ENCODE measurements at places on chromosomes 4 and X.

DNA sequence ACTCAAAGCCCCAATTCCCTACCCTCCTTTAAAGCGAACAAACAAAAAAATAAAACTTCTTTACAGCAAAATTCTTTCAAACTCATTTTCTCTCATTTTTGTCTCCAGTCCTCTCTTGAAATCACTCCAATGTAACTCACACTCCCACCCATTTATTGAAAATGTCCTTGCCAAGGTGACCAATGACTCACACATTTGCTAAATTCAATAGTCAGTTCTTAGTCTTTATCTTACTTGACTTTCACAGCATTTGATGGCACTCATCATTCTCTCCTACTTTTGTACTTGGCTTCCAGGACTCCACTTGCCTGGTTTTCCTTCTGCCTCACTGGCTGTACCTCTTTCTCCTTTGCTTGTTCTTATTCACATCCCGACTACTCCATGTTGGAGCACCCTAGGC, 19.9 kb downstream of the CC2D2A start:
- peak; percentile 26 for DNase-seq

DNA sequence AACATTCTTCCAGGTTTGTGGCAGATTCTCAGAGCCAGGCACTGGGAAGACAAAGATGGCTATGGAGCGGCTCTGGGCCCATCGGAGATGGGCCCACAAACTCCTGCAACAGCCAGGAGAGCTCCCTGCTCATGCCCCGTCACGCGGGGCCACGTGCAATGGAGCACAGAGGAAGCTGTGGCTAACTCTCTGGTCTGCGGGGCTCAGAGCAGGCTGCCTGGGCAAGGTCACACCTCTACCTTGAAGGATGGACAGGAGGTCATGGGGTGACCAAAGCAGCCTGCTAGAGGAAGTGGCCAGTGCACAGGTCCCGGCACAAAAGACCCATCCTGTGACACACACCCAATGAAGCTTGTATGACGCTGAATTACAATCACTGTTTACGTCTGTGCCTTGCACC, 45.2 kb downstream of the C4orf50 start:
- DNase-seq = no peak

GRCh38 chr4:181951265-181951664, 291.9 kb upstream of the TENM3 start:
- no peak for DNase-seq

DNA sequence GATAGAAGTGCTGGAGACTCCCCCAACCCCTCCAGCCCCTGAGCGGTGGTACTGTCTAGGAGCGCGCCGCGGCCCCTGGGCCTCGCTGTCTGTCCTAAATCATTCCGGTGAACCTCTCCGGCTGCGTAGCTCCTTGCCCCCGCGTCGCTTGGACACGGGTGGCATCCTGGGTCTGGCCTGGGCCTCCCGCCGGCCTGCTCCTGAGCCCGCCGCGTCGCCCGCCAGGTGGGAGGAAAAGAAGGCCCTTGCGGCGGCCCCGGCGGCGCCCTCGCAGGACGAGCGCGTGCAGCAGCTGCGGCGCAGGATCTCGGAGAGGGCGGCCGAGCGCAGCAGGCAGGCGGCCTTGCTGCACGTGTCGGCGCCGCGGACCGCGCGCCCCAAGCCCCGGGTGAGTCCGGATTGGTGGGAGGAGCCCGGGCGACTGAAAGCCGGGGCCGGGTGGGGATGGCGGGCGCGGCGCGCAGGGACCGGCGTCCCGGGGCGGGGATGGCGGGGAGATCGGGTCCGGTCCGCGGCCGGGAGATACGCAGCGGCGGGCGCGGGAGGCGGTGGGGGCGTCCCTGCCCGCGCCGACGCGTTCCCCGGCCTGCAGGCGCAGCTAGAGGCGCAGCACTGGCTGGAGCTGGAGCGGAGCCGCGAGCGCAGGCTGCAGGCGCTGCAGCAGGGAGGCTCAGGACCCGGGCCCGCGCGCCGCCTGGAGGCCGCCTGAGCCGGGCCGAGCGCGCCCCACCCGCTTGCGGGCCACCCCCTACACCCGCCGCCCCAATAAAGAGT, 6.5 kb upstream of the RNF4 start:
- peak; percentile 81 for DNase-seq

- no peak for DNase-seq
Measured at GRCh38 chr4:26086621-26087441, 172.8 kb downstream of the SMIM20 start.

- no peak for DNase-seq
Measured at GRCh38 chr4:26199596-26199995, 121.2 kb upstream of the RBPJ start.

DNA sequence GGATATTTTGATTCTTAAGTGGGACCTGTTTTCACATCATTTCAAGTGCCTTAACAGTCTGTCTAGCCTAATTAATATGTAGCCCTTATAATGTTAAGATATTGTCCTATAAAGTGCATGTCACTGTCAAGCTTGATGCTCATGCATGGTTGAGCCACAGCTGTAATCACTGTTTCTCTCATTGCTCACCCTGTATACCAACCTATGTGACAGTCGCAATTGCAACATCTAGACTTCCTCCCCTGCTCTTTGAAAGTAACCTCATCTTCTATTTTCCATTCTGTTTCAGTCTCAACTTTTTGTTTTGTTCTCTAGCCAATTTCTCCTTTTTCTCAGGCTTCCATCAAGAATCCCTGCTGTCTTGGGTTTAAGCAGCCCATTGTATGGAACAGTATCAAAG, 24.4 kb upstream of the MSL3 start:
- no peak for DNase-seq

DNA sequence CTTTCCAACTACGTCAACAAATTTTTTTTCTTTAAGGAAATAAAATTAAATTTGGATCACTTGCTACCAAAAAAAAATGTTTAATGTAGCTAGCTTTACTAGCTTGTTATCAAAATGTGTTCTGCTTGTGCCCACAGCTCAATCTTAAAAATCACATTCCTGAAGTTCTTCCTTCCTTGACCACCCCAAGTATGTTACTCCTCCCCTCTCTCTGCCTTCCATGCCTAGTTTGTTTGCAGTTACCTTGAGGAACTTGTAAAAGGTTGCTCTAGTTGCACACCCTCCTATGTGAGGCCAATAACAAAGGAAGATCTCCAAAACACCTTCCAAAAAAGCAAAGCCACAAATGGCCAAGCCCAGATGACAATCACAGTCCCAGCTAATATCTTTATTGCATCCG, 19.6 kb upstream of the TMEM184C start:
- DNase-seq = no peak

Data from iris pigment epithelial cell (primary cell).